SJCRH30 (cell line): ENCODE measurements at places on chromosomes 16 and 17. TPM values are rescaled to one million over a fixed set of nuclear protein-coding genes. Genes with fewer than 3 reads are reported as not detected.

SPECC1 gene
- total RNA-seq = 155 and 167 TPM in 2 replicates

CCL1 gene
- total RNA-seq = not detected in 2 replicates

OTOP3 gene
- total RNA-seq = not detected in 2 replicates

CCL5 gene
- not detected in 2 replicates for total RNA-seq

PPP1R1B gene
- not detected in 2 replicates for total RNA-seq

ANKRD40CL gene
- not detected in 2 replicates for total RNA-seq

TBC1D3K gene
- not detected in 2 replicates for total RNA-seq
